ENCODE measurements at places on chromosomes 2 and 18. TPM values are rescaled to one million over a fixed set of nuclear protein-coding genes. Genes with fewer than 3 reads are reported as not detected.

DNA sequence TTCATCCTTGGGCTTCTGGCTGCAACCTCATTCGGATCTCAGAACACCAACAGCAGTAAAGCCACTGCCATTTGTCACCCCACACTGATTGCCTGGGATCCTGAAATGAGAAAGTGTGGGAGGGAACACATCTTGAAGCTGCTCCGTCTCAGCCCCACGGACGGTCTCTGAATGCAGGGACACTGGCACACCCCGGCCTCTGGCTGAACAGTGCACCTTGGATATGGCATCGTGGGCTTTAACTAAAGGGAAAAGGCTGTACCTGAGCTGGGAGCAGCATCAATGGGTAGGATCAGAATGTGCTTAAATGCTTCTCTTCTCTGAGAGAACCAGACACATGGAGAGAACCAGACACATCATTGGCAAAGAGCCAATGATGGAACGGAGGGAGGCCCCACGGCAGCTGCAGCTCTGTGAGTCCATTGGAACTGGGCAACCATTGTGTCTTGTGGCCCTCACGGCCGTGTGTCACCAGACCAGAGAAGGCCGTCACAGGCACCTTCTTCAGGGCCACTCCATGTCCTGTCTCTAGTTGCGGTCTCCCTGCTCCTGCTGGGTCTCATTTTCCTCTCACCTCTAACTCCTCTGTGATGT is 193.4 kb upstream of the MYT1L start:
- DNase-seq, result no peak

DNA sequence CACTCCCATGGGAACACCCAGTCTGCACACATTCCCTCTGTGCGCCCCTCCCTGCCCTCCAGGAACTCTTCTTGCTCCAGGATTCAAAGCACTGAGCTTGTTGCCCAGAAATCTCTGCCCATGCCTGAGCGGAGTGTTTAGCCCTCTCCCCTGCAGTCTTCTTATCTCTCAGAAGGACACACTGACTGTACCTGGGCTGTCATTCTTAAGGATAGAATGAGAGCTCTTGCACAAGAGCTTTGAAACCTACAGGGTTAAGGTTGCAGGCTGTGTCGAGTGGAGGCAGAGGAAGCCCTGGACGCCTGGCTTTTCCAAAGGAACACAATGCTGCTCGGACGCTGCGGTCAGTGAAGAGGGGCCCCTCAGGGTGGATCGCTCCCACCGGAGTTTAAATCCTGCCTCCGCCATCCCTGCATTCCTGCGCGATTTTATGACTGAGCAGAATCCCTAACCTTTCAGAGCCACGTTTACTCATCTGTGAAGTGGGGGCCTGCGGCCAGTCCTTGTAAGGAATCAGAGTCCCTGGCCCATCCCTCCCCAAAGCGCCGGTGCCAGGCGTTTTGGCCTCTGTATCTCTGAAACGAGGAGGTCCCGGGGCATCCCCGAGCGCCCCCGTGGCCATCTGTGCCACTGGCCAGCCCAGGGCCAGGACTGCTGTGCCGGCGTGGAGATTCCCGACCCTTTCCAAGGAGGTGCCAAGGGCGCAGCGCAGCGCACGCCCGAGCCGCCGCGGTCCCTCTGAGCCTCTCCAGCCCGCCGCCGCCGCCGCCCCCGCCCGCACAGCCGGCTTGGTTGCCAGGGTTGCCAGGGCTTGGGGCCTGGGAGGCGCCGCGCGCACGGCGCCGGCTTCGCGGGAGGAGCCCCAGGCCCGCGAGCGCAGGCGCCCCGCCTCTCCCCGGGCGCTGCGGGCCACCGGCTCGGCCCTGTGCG is 58.9 kb downstream of the FAM168B start:
- DNase-seq, result no peak

DNA sequence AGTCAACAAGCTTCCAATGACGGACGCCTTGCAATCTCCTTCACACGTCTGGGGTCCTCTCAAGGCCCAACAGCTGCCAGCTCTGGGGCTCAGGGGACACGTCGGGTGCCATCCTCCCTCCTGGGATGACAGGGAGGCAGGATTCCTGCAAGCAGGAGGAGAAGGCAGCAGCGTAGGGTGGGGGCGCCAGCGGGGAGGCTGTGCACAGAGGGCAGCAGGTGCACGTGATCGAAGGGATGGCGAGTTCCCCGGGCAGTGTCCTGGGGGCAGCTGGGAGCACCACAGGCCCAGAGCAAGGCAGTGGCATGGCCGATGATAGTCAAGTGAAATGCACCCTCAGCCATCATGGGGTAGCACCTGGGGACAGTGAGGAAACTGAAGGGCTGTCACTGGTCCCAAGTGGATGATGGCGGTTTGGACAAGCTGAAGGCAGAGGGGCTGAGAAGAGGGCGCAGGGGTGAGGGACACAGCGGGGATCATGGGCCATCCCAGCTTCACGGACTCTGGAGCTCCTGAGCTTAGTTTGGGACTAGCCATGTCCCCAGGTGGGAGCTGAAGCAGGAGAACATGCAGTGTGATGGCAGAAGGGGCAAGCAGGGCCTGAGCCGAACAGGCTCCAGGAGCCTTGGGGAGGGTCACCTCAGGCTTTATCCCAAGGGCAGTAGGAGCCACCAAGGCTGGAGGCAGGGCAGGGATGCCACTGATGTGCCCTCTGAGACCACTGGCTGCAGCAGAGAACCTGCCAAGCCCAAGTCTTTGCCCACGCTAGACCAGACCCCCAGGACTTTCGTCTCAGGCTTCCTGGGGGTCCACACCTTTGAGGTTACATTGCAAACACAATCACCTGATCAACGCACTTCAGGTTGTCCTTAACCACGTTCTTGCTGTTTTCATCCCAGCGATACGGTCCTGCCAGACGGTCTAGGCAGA is 16.3 kb upstream of the SNED1 start:
- no peak for DNase-seq

DNA sequence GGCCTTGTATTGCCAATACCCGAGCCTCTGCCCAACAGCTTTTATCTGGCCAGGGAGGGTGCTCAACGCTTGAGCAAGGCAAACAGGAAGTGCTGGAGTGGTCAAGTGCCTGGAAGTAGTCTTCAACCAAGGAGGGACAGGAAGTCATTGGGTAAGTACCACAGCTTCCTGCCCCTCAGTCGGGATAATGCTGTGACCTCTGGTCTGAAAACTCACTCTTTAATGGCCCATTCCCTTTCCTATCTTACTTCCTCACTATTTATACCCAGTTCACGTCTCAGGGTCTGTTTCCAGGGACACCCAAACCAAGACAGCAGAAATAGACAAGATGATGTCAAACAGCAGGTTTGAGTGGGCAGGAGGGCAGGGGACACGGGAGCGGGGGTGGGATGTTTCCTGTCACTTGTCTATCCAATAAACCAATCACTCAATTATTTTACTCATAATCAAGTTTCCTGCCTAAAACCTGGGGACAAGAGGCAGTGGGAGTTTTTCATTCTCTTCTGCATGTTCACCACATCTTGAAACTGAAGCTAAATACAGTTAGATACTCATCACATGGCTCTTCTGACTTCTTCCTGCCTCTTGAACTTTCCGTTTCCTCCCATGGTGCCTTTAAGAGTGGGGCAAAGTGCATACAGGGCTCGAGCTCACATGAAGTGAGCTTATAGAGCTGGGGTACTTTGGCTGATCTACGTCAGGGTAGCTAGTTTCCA is 68.9 kb upstream of the CAB39 start:
- no peak for DNase-seq

DNA sequence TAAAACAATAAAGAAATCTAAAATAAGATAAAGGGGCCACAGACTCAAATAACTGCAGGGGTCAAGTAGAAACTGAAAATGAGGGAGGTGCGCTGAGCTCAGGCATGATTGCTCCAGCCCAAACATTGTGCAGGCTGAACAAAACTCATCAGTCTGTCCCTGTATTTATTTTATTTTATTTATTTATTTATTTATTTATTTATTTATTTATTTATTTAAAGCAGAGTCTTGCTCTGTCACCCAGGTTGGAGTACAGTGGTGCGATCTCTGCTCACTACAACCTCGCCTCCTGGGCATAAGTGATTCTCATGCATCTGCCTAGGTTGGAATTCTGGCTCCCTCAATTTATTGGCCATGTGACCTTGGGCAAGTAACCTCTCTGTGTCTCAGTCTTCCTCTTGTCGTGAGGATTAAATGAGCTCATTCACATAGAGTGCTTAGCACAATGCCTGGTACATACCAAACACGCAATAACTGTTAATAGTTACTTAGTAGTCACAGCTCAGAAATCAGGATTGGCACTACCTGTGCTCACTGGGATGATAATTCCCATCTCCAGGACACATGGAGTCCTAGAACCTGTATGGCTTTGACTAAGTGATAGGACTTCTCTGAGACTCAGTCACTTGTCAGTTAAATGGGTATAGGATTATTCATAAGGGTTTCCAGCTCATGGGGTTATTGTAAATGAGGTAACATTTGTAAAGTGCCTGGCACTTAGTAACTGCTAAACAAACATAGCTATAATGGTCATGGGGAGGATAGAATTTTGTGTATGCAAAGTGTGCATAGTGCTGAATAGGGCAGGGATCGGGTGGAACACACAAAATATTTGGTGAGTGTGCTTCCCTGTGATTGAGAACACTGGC is 6.0 kb downstream of the SPEG start:
- peak; percentile 41 for DNase-seq

Gene EFHD1
- total RNA-seq, result not detected

Gene GRHL1
- total RNA-seq, result 0.77 TPM

Gene C2orf78
- not detected for total RNA-seq

- DNase-seq, result no peak
Measured at GRCh38 chr18:41600693-41601391, 354.2 kb upstream of the PIK3C3 start.

- DNase-seq, result no peak
Measured at GRCh38 chr2:187438455-187438854, 9.6 kb downstream of the CALCRL start.

GRCh38 chr2:715038-715437 is 37.8 kb upstream of the TMEM18 start:
- DNase-seq, result no peak

Gene ICOS
- total RNA-seq, result not detected

GRCh38 chr2:174328961-174329715 is 5.6 kb upstream of the SP9 start:
- DNase-seq, result no peak
